ENCODE measurements at places on chromosomes 12 and 14.

DNA sequence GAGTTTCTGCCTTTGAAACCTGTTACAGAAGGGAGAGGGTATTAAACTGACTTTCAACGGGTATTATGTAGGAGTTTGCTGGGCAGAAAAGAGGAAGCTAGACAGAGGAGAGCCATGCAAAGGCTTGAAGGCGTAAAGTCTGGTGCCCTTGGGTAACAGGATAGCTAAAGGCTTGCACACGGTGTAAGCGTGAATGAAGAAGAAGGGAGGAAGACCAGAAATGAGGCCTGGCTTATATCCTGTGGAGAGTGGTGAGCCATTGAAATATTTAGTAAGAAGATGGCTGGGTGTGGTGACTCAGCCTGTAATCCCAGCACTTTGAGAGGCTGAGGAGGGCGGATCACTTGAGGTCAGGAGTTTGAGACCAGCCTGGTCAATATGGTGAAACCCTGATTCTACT, 22.6 kb downstream of the SUDS3 start:
- DNase-seq = no peak

DNA sequence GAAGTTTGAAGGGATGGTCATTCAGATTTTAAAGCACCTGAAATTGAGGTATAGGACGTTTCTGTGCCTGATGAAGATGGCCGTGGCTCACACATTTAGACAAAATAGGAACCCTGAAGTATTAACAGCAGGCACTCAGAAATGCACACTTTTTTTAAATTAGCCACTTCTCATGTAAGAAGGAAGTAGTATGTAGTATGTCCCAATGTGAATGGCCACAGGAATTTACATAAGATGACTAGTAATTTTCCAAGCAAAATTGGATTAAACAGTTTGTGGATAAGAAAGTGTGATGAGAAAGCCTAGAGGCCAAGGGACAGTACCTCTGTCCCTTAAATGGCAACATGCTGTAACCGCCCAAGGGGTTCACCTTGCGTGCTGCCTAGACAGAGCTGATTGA, 1.8 kb upstream of the MIS18BP1 start:
- DNase-seq = no peak

DNA sequence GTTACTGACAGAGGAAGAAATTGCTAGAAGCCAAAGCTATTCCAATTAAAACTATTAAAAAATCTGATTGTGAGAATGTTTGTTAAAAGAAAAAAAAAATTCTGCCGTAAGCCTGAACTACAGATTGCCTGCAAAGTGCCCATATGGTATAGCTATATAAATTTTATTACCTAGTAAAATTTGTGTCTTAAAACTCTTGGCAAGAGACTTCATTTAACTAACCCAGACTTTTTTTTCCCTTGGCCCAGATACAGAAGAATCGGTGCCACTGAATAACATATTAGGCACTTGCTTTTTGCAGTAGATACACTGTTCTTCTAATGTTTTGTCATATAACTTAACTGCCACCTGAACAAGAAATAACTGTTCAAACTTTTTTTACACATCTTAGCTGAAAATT, 125.5 kb downstream of the RPS29 start:
- no peak for DNase-seq

DNA sequence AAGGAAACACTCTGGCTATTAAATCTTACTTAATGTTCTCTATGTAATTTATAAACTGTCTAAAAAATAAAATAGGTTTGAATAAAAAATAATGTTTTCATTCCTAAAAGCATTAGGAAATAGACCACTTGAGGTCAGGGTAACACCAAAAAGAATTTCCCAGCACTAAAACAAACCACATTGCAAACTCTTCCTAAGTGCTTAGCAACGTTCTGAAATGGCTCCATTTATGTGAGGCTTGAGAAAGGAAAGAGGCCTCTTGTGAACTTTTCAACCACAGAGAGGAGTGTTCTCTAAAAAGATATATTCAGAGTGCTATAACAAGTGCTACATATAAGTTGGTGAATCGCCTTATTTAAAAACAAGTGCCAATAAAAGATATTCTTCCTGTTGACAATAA, 42.7 kb downstream of the ALX1 start:
- no peak for DNase-seq

- no peak for DNase-seq
Observed at GRCh38 chr14:52267501-52268278, at the start of gene PTGDR. PTGDR (plus strand) TSS chr14:52267698; CDS start chr14:52267815, 117 bp downstream.

- DNase-seq = peak; percentile 66
Observed at GRCh38 chr14:23123419-23123818, 4.4 kb upstream of the CEBPE start.

DNA sequence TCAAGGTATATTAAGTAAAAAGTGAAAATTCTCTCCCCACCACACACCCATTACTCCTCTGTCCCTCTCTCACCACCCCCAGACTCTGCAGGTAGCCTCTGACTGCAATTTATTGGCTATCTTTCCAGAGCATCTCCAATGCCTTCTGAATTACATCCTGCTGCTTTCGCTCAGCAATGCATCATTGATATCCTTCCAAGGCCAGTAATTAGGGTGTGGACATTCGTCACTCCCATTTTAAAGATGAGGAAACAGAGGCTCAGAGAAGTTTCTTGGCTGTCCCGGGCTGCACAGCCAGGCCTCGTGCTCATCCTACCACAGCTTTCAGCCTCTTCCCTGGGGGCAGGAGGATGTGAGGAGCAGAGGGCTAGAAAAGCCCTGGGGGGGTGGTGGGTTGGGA, 23.6 kb upstream of the PGF start:
- no peak for DNase-seq

- DNase-seq = no peak
Observed at GRCh38 chr14:24705840-24706239, 71.8 kb upstream of the GZMB start.

DNA sequence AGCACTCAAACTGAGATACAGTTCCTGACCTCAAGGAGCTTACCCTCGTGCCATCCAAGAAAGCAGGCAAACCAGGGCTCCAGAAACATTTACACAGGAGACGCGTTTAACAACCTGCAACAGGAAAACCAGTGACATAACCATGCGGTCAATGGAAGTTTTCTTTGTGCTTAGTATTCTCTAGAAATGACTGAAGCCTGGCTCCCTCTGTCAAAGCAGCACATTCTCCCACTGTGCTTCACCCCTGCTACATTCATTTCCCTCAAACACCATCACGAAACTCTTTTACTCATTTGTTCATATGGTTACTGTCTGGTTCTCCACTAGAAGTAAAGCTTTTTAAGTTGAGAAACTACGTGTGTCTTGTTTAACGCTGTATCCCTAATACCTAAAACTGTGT, 161.3 kb upstream of the CCND2 start:
- no peak for DNase-seq

DNA sequence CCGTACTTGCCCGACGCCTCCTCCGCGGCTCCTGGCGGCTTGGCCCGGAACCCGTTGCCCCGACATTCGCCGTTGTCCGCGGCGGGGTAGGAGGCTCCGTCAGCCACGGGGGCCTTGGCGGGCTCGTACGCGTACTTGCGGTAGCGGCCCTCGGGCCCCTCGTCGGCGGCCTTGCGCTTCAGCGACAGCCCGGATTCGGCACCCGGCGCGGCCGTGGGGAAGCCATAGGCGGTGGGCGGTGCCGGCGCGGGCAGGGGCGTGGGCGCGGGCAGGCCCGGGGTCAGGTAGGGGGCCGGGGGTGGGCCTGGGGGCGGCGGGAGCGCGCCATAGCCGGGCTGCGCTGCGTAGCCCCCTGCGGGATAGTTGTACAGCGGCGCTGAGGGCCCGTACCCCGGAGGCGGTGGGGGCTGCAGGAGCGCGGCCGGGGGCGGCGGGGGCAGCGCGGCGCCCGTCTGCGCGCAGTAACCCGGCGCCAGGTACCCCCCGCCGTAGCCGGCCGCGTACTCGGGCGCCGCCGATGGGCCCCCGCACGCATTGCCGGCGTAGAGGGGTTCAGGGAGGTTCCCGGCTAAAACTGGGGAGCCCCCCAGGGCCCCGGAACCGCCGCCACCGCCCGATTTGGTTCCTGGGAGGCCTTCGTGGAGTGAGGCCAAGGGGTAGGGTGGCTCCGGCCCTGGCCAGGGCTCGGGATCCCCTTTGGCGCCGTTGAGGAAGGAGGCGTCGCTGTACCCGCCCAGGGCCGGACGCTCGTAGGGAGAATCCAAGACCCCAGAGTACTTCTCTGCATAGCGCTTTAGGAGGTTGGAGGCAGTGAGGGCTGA, 26.9 kb downstream of the FIGNL2 start:
- no peak for DNase-seq

GRCh38 chr12:110966081-110966760, 45.8 kb upstream of the MYL2 start:
- DNase-seq = peak; percentile 95

- peak; percentile 79 for DNase-seq
Observed at GRCh38 chr12:98909746-98910145, 264.7 kb downstream of the APAF1 start.

GRCh38 chr14:102696332-102696731, 80.9 kb upstream of the TRAF3 start:
- DNase-seq = no peak

GRCh38 chr12:46830731-46831334, 5.0 kb upstream of the SLC38A4 start:
- no peak for DNase-seq

DNA sequence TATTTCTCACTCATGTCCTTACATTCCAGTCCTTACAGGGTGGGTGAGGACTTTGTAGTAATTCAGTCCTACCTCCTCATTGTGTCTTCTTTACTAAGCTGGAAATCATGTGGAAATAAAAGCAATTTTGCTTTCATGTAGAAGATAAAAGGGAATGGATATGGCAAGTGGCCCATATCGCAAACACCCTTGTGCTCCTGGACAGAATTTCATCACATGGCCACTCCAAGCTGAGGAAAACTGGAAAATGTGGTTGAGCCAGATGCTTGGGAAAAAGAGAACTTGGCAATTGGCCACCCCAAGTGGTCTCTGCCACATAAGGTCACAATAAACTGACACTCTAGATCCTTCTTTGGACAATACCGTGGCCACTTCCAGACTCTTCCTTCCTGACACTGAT, 64.2 kb upstream of the IFNG-AS1 start:
- no peak for DNase-seq

GRCh38 chr12:124588751-124589267, 21.4 kb upstream of the NCOR2 start:
- DNase-seq = no peak

GRCh38 chr12:108602209-108602705, 4.4 kb upstream of the TMEM119 start:
- DNase-seq = no peak

DNA sequence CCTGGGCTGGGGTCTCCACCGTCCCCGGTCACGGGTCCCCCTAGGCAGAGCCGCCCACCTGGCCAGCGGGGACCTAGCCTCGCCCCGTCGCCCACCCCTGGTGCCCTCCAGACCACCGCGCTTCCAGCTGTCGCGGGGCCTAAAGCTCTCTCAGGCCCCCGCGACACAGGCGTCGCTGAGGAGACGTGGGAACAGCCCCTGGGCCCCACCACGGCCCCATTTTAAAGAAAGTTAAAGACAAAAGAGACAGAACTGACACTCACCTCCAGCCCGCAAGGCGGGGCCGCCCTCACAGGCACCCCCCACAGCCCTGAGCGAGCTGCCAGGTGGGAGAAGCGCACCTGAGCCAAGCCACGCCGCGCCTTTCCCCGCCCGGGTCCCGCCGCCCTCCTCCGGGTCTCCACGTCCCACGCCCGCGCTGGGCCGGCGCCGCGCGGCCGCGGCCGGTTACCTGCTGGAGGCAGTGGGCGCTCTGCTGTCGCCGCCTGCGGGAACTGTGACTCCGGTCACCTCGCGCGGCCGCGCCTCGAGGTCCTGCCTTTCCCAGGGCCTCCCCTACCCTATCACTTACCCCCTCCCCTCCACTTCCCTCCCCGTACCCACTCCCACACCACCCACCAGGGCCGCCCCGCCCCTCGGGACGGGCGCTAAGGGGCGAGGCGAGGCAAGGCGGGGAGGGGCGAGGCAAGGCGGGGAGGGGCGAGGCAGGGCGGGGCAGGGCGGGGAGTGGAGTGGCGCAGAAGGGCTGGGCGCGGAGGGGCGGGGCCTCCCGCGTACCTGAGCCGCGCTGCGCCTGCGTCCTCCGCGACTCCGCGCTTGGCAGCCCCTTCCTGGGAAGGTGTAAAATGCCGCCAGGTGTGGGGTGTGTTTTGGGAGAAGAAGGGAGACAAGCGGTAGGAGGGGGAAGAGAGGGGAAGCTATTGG, 31.2 kb downstream of the TC2N start:
- DNase-seq = peak; percentile 93

DNA sequence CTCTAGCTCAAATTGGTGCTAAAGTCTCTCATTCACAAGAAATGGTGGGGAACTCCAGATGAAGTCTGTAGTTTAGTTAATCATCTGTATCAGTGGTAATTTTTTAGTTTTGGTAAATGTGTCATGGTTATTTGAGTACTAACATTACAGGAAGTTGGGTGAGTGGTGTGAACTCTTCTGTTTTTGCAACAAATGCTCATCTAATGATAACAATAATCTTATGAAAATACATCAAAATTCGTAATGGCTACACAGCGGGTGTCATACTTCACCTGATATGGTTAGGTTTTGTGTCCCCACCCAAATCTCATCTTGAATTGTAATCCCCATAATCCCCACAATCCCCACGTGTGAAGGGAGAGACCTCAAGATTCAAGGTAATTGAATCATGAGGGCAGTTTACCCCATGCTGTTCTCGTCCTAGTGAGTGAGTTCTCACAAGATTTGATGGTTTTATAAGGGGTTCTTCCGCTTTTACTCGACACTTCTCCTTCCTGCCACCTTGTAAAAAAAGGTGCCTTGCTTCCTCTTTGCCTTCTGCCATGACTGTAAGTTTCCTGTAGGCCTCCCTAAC, 209.3 kb upstream of the FOXN3 start:
- no peak for DNase-seq

- DNase-seq = no peak
Observed at GRCh38 chr14:58872061-58872460, 234.3 kb downstream of the DACT1 start.

DNA sequence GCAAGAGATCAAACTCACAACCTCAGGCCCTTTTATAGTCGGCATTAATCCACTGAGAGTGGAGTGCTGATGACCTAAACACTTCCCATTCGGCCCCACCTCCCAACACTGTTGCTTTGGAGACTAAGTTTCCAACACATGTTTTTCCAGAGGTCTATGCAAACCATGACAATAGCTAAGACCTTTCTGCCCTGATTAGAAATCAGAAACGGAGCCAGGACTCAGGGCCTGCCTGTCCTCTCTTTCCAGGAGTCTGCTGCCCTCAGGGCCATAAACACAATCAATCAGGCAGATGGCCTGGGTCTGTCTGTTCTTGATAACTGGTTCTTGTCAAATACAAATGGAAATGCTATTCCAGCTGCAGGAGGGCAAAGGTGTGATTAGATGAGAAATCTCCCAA, 97.2 kb upstream of the PSMC1 start:
- no peak for DNase-seq

DNA sequence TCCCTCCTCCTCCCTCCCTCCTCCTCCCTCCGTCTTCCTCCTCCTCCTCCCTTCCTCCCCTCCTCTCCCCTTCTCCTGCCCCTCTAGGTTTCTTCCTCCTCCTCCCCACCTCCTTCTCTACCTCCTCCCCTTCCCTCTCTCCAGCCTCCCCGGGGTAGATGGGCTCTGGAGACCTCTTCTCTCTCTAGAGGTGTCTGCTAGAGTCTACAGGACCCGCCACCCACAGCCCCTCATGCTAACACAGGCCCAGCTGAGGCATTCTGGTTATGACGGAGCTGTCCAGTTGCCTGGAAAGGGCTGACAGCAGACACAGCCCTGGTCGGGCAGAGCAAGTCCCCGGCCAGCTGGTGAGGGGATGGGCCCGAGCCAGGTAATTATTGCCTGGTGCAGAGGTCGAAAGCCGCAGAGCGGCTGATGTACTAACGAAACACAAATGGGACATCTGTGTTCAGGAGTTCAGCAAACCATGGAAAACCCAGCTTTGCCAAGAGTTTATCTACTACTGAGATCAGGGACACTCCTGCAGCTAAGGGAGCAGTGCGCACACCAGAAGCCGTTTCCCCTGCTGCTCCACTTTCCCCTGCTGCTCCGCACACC, 96.2 kb downstream of the PAPOLA start:
- no peak for DNase-seq

- no peak for DNase-seq
Observed at GRCh38 chr14:91385224-91385623, 32.4 kb downstream of the CCDC88C start.

All from WERI-Rb-1 (cell line).